ENCODE measurements at places on chromosomes 2 and 18.

GRCh38 chr2:127661072-127661649 is 14.2 kb downstream of the LIMS2 start:
- DNase-seq = no peak

DNA sequence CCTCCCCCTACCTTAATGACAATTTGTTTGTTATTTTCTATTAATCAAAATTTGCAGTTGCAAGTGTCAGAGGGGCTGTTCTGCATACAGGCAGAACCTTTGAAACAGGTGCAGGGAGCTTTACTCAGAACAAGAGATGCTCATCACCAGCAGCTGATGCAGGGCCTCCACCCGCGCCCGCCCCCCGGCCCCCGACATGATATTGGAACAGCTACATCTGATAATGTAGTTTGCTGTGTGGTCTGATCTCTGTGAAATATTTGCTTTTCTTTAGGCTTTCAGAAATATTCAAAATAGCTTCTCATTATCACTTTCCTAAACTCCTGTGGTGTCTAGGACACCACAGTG is 130.0 kb downstream of the PRKCE start:
- no peak for DNase-seq

DNA sequence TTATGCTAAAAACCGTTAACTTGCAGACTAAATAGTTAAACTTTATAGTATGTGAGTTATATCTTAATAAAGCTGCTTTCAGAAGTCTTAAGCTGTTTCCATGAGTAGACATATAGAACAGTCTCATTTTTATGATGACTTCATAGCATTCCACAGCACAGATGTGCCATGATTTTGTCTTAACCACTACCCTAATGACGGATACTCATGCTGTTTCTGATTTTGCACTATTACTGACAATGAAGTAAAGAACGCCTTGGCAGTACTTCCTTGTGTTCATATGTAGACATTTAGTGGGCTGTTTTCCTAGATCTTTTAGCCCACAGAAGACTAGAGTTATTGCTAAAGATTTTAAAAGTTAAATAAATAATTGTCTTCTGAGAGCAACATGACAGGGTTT is 175.6 kb upstream of the RAB6C start:
- DNase-seq = no peak

DNA sequence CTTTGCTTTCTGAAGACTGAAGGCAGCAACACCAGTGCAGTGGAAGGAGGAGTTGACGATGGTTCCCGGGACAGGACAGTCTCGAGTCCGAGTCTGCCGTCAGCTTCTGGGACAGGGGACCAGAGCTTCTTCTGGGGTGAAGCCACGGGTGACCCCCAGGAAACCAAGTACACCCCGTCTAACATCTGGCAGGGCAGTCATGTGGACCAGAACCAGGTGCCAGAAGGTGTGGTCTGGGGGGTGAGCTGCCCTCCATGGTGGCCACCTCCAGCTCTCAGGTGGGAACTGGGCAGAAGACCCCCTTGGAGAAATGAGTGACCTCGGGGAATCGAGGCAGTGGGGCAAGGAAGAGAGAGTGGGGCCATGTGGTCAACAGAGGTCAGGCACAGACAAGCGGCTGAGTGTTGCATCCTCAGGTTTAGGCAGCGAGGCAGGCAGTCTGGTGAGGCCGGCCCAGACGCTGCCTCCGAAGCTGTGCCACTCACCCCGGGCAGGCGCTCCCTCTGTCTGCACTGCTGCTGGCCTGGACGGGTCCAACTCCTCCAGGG is 204.3 kb downstream of the HDAC4 start:
- DNase-seq = no peak

DNA sequence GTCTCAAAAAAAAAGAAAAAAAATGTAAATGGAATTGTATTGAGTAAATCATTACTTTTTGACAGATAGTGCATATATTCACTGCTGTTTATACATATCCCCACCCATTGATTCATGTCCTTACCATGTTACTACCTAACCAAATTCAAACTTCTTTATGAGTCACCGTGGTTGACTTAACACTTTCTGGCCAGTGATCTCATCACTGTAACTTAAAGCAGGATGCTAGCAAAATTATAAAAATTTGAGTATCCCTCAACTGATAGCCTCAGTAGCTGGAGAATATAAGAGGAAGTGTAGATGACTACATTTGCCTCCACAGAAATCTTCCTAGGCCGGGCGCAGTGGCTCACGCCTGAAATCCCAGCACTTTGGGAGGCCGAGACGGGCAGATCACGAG is 13.4 kb downstream of the CNOT9 start:
- DNase-seq = no peak

DNA sequence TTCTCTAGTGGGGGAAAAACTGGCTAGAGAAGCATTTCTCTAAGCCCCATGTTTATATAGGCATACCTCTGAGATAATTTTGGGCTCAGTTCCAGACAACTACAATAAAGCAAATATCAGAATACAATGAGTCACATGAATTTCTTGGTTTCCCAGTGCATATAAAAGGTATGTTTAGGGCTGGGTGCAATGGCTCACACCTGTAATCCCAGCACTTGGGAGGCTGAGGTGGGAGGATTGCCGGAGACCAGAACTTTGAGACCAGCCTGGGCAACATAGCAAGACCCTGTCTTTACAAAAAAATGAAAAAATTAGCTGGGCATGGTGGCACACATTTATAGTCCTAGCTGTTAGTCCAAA is 22.2 kb downstream of the TSN start:
- DNase-seq = no peak

GRCh38 chr2:43160778-43161177 is 65.6 kb downstream of the ZFP36L2 start:
- DNase-seq = no peak

GRCh38 chr18:24317370-24317769 is 80.3 kb downstream of the OSBPL1A start:
- DNase-seq = no peak

DNA sequence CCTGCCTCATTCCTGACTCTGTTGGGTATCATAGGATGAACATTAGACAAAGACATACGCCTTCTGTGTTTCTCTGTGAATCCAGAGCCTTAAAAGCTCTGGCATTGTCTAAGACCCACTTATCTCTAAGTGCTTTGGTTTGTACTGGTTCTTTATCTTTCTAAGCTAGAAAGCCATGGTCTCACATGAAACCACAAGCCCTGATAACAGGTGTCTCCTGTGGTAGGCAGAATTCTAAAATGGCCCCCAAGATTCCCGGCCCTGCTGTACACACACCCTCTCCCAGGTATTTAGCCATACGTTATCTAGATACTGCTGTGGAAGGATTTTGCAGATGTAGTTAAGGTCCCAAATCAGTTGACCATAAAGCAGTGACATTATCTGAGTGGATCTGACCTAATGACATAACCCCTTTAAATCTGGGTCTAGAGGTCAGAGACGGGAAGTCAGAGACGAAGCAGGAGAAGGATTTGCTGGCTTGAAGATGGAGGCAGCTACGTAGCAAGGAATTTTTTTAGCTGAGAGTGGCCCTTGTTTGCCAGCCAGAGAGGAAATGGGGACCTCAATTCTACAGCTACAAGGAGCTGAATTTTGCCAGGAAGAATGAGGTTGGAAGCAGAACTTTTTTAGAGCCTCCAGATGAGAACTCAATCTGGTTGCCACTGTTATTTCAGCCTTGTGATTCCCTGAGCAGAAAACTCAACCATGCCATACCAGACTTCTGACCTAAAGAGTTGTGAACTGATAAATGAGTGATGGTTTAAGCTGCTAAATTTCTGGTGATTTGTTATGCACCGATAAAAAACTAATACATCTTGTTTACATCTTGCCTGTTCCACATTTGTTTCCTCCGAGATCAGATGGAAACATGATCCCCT is 186.7 kb downstream of the CAMKMT start:
- DNase-seq = no peak

GRCh38 chr18:21904856-21905255 is 164.3 kb downstream of the MIB1 start:
- DNase-seq = no peak

DNA sequence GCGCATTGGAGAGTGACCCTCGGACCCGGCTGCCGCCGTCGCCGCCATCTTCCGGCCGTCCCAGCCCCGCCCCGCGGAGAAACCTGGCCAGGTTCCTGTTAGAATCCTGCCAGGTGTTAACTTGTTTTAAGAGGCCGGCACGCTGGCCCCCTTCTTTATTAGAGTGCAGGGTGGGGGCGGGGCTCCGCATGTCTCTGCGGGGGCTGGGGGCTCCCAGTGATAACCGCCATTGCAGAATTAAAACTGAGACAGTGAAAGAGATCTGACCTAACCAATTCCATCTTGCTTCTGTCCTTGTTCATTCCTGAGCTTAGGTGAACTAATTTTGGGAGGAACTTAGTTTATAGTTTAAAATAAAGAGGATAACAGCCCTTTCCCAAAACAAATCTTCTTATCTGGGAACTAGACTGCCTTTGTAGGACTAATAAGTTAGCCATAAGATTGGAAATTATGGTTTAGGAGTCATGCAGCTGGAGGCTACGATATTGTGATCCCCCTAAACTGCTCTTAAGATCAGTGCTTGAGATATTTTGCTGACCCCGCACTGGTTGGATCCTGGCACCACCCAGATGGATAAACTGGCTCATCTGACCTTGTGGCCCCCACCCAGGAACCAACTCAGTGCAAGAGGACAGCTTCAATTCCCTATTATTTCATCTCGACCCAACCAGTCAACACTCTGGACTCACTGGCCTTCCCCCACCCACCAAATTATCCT is 543 bp upstream of the STARD7 start:
- DNase-seq = no peak

GRCh38 chr2:65434592-65435241 is 2.3 kb upstream of the SPRED2 start:
- no peak for DNase-seq

DNA sequence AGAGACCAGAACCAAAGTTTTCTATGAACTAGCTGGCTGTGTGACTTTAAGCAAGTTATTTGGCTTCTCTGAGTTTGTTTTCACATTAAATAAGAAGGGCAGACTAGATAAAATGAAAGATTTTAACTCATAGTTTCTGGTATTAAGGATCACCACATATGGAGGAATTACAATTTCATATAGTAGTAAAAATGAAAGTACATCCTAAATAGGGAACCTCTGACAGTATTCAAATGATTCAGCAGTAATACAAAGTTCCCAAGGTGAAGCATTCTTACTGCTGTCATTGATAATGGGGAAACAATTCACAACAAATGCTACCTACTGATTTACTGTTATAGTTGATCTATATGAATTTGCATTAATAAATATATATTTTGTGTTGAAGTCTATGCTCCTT is 170.3 kb upstream of the VRK2 start:
- DNase-seq = no peak

GRCh38 chr2:26325851-26326250 is 20.1 kb upstream of the SELENOI start:
- no peak for DNase-seq

- no peak for DNase-seq
Measured at GRCh38 chr2:39409697-39410389, 27.2 kb downstream of the MAP4K3 start.

GRCh38 chr2:61295981-61296380 is 134.0 kb downstream of the C2orf74 start:
- no peak for DNase-seq

GRCh38 chr2:205975082-205975949 is 110.7 kb downstream of the INO80D start:
- DNase-seq = no peak

GRCh38 chr2:98647636-98648035 is 39.2 kb downstream of the UNC50 start:
- DNase-seq = no peak

- no peak for DNase-seq
Measured at GRCh38 chr2:23757686-23758433, 169.1 kb downstream of the ATAD2B start.

DNA sequence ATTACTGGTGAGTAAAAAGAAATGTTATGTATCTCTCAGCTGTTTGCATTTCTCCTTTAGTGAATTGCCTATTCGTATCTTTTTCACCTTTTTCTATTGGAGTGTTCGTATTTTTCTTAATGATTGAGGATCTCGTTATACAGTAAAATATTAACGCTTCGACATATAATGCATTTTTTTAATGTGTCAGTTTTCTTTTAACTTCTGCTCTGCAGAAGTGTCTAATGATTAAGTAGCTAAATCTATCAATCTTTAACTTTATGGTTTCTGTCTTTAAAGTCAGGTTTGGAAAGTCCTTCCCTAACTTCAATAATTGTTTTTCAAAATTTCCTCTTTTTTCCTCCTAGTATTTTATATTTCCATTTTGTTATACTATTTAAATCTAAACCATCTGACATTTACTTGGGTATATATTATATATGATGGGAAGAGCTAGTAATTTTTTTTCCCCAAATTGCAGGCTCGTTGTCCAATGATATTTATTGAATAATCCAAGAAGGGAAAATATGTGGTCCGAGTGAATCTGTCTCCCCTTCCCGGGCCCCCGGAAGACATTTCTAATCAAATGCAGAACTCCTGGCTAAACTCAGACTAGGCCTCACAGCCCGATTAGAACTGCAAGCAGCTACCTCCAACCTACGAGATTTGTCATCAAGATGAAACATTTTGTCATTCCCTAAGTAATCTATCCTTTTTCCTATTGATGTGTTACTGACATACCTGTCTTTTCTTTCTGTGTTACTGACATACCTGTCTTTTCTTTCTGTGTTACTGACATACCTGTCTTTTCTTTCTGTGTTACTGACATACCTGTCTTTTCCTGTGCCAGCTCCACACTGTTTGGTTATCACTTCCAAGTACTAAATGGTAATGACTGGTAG is 17.2 kb downstream of the PCBP1 start:
- no peak for DNase-seq

- no peak for DNase-seq
Measured at GRCh38 chr2:157596992-157597681, 31.5 kb downstream of the ACVR1C start.

GRCh38 chr2:225004597-225004996 is 37.7 kb downstream of the DOCK10 start:
- no peak for DNase-seq

GRCh38 chr2:175552902-175553301 is 371.4 kb upstream of the ATP5MC3 start:
- no peak for DNase-seq

DNA sequence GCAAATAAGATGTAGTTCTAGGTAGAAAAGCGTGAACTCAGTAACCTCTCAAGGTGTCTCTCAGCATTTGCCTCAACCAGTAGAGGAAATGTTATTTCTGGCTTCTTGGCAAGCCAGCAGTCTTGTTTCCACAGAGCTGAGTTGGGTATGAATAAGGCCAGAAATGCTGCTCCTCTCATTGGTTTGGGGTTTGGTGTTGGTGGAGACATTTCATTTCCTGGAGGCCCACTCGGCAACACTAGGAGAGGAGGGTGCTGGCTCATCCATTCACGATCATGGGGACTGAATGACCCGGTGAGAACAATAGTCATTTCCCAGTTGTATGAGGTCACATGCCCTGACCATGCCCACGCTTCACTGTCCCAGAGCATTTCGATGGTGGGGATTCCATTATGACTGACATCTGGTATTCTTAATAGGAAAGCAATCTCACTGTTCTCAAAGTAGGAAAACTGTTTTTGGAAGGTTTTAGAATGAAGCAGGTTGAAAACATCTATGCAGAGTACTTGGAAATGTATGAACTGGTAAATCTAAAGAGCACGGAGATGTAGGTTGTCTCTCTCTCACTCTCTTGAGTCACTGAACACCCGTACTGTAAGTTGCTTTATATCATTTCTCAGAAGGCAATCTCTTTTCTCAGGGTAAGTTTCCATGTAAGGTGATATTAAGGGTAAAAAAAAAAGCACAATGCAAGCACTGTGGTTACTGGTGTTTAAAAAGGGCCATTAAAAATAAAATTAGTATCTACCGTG is 37.1 kb upstream of the CTLA4 start:
- DNase-seq = no peak

Data from stimulated activated CD4-positive, alpha-beta T cell treated with anti-CD3 and anti-CD28 coated beads, Interleukin-1b, Interleukin-23, amount 100 ng/mL, for 1 hour (primary cell).